ENCODE measurements at places on chromosomes 6 and 20. TPM values are rescaled to one million over a fixed set of nuclear protein-coding genes. Genes with fewer than 3 reads are reported as not detected.

GRCh38 chr20:2820896-2821869 lies 5.0 kb downstream of the TMEM239 start:
- DNase-seq, result no peak

GRCh38 chr20:56362833-56363413 lies 4.1 kb downstream of the FAM210B start:
- no peak for DNase-seq

DNA sequence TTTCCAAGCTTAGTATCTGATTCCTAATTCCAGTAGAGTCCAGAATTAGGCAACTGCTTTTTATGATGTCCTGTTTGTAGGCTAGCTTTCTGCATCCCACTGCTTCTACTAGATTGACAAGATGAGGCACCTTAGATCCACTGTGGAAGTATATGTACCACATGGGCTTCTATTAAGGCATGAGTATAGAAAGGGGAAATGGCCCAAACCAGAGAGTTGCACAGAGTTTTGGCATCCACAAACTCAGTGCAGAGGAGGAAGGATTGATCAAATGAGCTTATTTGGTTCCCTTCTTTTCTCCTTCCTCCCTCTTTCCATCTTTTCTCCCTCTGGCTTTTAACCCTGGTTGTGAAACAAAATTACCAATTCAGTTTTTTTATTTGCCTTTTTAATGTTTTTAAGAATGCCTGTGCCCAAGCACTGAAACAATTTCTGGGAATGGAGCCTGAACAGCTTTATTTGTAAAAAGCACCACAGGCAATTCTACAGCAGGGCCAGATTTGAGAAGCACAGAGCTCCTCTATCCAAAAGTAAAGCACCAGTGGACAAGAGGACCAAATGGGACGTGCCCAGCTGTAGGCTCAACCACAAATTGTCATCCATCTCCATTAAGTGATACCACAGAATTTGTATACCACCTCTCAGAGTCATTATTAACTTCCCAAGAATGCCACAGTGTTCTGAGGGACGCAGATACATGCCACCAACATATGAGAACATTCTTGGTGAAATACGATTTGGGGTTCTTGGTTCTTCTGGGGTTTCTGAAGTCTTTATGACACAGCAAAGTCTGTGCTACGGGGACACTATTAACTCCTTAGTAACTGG lies 969.1 kb downstream of the KIF16B start:
- DNase-seq, result no peak

DNA sequence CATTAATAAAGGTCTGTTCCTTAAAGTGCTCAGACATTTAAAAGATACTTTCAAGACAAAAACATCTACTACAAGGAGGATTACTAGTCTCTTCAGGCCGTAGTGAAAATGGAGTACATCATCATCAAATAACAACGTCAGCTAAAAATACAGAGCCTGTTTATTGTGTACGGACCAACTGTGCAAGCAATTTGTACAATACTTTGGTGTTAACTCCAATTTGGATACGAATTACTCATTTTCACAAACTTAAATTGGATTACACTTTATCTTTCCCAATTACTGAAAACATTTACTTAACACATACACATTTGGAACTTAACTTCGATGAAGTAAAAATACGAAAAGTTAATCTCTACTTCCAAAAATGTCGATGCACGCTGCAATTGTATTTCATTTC lies 802 bp downstream of the CYP39A1 start:
- no peak for DNase-seq

DNA sequence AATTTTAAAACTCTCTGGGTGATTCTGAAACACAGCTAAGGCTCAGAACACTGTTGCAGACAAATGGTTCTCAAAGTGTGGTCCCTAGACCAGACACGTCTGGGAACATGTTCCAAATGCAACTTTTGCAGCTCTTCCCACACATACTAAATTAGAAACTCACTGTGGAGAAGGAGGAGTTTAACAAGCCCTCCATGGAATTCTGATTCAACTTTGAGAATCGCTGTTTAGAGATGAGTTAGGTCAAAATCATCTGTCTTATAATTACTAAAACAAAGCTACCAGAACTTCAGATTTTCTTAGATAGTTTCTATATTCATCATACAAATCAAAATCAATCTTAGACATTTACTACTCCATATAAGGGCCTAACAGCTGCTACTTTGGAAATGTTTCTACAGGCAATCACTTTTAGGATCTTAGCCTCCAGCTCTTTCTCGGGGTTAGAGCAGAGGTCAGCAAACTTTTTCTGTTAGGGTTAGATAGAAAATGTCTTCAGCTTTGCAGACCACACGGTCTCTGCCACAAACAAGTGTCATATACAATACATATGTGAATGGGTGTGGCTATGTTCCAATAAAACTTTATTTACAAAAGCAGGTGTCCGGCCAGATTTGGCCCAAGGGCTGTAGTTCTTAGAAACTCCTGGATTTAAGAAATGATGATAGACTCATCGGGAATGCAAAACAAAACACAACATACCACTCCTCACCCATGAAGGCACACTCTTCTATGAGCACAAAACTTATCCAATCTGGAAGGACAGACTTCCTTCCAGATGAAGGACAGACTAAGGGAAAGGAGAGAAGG lies 50.0 kb upstream of the ARHGAP18 start:
- no peak for DNase-seq

- DNase-seq, result peak; percentile 77
Observed at GRCh38 chr6:16420715-16421461, 182.5 kb downstream of the GMPR start.

GRCh38 chr6:146545581-146545980 lies 1.9 kb downstream of the RAB32 start:
- no peak for DNase-seq

- DNase-seq, result no peak
Observed at GRCh38 chr20:32484225-32484957, 100.7 kb downstream of the NOL4L start.

GRCh38 chr6:43570876-43571441 lies 4.9 kb downstream of the XPO5 start:
- DNase-seq, result no peak

- DNase-seq, result no peak
Observed at GRCh38 chr20:278607-279571, 11.7 kb downstream of the C20orf96 start.

DNA sequence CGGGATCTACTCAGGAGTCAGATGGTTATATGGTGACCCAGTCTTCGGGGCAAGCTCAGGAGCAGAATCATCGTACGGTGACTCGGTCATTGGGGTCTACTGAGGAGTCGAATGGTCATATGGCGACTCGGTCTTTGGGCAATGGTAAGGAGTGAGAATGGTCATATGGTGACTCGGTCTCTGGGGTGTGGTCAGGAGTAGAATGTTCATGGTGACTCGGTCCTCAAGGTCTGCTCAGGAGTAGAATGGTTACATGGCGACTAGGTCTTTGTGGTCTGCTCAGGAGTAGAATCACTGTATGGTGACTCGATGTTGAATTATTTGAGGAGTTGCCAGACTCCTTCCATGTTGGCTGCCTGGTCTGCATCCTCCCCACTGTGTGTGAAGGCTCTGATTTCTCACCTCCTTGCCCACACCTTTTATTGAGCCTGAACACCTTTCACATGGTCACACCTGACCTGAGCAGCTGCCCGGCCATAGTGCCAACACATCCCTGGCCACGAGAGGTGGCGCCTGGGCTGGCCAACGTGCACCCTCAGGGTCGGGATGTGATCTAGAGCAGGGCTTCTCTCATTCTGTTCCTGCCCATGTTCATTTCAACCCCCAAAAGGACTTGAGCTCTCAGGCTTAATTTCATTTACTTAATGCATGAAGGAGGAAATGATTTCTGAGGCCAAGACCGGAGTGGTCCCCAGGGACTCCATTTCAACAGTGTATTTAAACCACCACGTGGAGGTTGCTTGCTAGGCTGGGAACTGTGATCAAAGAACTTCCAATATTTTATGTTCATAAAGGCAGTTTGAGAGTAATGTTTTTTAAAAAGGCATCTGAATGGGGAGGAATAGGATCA lies 119.5 kb downstream of the PHACTR3 start:
- DNase-seq, result no peak

GRCh38 chr6:97443408-97444080 lies 160.5 kb upstream of the MMS22L start:
- no peak for DNase-seq

GRCh38 chr6:69894578-69895347 lies 28.4 kb downstream of the COL19A1 start:
- DNase-seq, result no peak

DNA sequence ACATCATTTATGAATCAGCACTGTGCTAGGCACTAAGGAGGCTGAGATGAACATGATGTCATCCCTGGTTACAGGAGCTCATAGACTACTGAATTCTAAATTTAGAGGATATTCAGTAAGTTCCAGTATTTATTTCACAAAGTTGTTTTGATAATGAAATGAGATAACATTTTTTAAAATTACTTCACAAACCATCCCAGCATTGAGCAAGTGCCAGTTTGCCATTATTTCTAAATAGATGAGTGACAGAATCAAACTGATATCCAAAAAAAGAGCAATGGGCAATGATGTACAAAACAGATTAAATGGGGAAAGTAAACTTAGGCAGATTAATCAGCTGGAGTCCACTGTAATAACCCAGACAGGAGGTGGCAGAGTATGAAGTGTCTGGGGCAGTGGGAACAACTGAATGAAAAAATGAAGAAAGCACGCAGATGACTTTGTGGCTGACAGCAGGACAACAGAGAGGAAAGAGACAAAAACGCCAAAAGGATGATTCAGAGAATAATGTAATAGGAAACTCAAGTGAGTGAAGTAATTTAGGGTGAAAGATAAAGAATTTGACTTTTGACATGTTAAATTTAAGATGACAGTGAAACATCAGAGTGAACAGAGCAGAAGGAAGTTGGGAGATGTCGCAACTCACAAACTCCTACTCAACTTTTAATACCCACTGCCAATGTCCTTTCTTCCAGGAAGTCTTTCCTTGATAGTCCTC lies 70.2 kb downstream of the RCAN2 start:
- no peak for DNase-seq

GRCh38 chr6:30782425-30783014 lies 38.2 kb upstream of the IER3 start:
- DNase-seq, result peak; percentile 41

DNA sequence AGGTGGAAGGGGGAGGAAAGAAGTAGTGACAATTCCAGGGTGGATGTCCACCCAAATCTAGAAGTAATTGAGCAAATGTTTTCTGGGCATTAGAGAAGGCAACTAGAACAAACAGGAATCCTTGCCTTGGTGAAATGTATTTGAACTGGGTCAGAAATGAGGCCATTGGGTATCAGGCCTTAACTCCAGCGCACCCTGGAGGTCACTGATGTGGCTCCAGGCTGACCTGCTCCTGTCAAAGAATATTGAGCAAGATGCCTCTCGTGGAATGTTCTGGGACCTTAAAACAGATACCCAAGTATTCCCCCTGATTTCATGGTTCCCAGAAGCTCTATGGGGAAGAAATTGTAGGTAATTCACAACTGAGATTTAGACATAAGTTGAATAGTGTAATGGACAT lies 6.9 kb downstream of the HLA-DPB1 start:
- peak; percentile 5 for DNase-seq

GRCh38 chr6:149264629-149265028 lies 52.9 kb upstream of the TAB2 start:
- no peak for DNase-seq

DNA sequence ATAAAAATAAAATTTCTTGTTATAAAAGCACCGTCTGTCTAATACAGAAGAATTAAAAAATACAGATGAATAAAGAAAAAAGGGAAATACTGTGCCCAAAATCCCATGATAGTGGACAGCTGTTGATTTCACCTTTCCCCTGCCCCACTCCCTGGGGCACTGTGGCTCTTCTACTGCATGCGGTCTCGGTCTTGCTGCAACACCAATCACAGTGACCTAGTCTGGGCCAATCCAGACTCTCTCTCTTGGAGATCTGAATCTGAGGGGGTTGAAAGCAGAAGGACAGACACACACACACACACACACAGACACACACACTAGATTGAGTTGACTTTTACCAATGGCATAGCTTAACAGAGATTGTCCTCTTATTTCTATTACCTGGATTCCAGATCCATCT lies 70.5 kb upstream of the FYN start:
- DNase-seq, result no peak

GRCh38 chr20:50886184-50886790 lies 45.0 kb downstream of the ADNP start:
- no peak for DNase-seq

DNA sequence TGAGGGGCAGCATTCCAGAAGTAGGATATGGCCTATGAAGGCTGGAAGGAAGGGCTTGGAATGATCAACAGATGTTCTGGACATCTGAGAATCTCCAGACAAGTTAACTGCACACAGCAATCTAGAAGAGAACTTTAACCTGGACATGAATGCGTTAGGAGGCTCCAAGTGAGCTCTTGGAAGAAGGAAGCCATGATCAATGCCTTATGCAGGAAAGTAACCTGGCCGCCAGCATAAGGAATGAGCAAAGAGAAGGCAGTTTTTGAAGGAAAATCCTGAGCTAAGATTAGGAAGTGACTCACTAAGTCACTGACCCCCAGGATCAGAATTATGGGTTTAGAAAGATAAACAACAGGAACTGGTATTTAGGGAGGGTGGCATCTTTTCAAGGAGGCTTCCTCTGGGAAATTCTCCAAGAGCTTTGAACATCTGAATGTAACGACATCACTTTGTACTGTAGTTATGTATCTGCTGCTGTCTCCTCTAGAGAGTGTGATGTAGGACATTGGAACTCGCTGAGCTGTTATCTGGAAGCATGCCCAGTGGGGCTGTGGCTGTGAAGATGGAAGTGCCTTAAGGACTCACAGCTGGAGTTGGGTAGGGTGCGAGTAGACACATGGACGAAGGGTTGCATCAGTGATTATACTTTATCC lies 236.8 kb downstream of the PACRG start:
- peak; percentile 99 for DNase-seq

DNA sequence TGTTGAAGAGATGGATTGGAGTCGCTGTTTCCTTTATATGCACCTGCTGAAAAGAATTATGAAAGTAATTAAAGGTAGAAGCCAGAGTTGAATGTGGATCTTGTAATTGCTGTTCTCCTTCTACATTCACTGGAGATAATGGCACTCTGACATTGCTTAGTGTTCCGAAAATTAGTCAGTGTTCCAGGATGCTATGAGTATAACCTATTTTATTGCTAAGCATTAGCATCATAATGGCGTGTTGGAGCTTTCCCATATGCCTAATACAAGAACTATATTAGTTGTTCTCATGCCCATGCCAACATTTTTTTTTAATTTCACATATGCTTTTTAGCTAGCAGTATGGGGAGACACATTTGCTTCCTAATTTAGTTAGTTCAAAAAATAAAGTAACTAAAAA lies 236.4 kb downstream of the ARHGAP18 start:
- no peak for DNase-seq

The SSTR4 gene
- total RNA-seq, result 0.30 TPM

The TNF gene
- total RNA-seq, result 1.9 TPM

The DEFB132 gene
- not detected for total RNA-seq

The SLC22A23 gene
- 11.8 TPM for total RNA-seq

The CCN5 gene
- 0.20 TPM for total RNA-seq

The MYLK4 gene
- 1.4 TPM for total RNA-seq

The SOX18 gene
- total RNA-seq, result 3.7 TPM

The RXRB gene
- total RNA-seq, result 17.9 TPM

The TUBE1 gene
- total RNA-seq, result 38.0 TPM

The PROKR2 gene
- not detected for total RNA-seq
